CD4-positive, alpha-beta T cell treated with Interleukin-17A for 4 hours (primary cell): ENCODE measurements at places on chromosomes 7 and 10.
A peak's percentile ranks its signal among the peaks of the same experiment; 100 is the strongest.

DNA sequence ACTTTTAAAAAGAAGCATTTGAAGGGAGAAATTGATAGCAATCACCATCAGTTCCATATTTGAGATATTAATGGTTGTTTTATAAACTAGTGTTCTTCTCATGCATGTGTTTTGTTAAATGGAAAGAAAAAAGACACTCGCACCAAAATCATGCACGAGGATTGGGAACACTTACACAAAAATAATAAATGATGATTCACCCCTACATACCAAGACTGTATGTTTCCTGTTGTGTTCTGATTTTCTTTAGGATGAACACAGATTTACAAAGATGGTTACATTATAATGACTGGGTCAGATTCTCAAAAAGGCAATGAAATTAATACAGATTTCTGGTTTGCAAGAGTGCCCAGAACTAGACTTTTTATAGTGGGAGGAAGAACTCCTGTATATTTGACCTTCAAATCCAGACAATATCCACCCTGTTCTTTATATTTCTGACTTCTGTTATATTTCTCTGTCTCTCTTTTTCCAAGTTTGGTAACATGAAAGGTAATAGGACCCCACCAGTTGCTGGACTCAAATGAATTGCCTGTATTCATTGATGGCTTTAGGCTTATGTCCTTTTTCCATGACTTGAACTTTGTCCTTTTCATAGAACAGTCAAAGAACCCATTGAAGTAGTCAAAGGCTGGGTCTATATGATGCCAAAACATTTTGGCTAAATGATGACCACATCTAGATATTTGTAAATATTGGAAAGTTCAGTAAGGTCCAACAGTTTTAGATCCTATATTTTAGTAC, 54.4 kb downstream of the SEMA3A start:
- DNase-seq, result no peak

DNA sequence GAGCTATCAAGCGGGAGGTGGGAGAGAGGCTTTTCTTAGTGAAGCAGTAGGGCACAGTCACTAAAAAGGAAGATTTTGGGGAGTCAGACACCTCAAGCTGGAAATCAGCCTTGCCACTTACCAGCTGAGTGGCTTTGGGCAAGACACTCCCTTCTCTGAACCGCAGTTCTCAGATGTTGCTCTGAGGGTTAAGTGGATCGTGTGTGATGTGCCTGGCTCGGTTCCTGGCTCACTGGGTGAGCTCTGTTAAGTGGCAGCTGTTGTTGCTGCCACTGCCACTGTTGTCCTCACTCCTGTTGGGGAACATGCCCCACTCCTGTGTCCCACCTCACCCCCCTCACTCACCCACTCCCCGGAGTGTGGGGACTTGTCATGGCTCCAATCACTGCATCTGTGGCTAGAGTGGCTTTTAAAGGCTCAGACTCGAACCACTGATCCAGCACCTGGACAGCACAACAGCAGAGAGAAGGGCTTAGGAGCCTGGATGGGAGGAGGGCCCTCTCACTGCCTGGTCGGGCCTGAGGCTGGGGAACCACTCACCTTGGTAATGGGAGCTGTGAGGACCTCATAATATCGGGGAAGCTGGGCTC, 20.0 kb downstream of the PYROXD2 start:
- DNase-seq, result no peak

DNA sequence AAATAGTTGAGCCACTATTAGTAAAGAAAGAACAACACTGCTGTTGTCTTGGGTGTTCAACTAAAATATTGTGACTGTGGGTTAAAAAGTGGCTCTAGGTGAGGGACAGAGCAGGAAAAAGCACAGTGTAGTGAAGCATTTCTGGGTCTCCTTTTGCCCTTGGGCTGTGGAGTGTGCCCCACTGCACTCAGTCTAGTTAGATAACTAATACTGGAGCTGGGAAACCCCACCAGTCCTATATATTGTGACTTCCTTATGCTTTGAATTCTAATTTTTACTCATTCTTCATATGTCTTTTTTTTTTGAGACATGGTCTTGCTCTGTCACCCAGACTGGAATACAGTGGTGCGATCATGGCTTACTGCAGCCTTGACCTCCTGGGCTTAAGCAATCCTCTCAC, 195.1 kb downstream of the EXOC4 start:
- no peak for DNase-seq

- no peak for DNase-seq
These were observed 5.4 kb downstream of the ARHGAP21 start for GRCh38 chr10:24718031-24718855.

- no peak for DNase-seq
These were observed 201.8 kb downstream of the GLI3 start for GRCh38 chr7:42035210-42035609.

- no peak for DNase-seq
These were observed 84.0 kb upstream of the PPP1R17 start for GRCh38 chr7:31603046-31603445.

DNA sequence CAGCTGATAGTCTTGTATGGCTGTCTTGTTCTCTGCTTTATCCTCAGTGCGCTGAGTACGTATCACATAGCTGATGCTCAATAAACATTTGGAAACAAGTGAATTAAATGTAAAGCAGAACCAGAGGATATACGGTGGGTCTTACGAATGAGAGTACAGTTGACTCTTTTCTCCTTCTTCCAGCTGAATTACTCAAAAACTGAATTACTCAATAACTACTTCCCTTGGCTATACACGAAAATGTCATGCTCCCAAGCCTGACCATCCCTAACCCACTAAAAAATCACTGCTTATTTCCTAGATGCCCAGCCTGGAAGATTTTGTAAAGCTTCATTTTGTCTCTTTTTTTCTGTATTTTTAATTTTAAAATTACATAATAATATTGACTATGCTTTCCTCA, 3.2 kb upstream of the RSU1 start:
- DNase-seq, result no peak

DNA sequence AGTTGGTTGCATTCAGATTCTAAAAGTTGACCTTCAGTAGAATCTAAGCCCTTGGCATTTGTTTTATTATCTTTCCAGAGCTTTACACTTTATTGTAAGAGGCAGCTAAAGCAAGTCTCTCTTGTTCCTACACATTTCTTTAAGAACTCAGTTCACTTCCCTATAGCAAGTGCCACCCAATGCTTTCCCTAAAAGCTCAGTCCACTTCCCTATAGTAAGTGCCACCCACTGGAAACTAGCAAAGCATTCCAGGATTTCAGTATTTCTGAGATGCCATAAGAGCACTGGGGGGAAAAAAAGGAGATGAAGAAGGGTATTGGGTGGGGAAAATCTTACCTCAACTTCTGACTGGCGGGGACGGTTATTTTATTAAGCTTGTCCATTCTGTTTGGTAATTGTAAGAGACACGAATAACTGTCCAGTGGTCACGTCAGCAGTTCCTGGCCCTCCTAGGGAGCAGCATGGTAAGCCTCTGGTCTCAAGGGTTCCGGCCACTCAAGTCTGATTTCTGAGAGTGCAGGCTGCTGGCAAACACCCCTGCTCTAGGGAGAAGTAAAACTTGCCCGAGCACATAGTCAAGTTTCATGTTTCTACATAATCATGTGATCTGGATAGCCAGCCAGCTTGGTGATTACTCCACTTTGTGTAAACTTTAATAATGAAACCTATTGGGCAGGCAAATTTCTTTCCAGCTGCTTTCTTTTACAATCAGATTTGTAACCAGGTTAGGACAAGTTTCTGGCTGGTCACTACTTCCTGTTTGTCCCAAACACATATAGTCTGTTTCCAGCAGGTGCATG, at the start of gene BLNK:
BLNK (minus strand) TSS at position 554 of the 800 bp plus-strand sequence; CDS start at position 383, 171 bp downstream.
- no peak for DNase-seq

- peak; percentile 62 for DNase-seq
These were observed 205.8 kb upstream of the FRMD4A start for GRCh38 chr10:14536241-14537213.

DNA sequence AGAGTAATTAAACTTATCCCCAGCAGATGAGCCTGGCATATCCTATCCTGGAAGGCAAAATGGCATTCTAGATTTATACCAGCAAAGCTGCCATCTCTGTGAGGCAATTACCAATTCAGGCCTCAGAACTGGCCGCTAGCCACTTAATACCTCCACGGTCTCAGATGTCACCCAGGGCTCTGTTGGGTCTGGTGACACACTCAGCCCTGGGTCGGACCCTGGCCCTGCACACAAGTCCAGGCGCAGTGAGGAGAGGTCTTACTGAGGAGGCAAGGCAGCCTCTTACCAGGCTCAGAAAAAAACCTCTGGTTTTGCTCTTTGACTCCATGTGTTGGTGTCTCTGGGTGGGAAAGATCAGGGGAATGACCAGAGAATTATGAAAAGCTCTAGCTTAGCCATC, 186.6 kb downstream of the EMX2 start:
- no peak for DNase-seq

- no peak for DNase-seq
These were observed 12.9 kb downstream of the PDZD8 start for GRCh38 chr10:117362313-117362712.

GRCh38 chr7:128351296-128352152, 7.8 kb upstream of the RBM28 start:
- peak; percentile 23 for DNase-seq

DNA sequence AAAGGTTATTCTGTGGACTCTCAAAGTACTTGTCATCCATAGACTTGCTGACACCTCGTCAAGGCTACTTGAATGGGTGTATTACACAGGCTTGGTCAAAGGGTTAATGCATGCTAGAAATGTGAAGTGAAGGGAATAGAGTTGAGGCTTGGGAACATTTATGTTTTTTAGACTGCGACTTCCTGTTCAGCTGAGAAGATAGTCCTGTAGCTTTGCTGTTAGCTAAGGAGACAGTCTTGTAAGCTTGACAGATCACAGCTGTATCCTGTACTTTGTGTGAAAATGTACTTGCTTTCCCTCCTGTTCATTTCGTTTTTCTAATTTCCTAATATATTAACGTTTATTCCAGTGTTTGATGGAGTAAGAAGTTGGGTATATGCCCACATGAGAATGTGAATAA, 52.1 kb downstream of the ADD3 start:
- no peak for DNase-seq

DNA sequence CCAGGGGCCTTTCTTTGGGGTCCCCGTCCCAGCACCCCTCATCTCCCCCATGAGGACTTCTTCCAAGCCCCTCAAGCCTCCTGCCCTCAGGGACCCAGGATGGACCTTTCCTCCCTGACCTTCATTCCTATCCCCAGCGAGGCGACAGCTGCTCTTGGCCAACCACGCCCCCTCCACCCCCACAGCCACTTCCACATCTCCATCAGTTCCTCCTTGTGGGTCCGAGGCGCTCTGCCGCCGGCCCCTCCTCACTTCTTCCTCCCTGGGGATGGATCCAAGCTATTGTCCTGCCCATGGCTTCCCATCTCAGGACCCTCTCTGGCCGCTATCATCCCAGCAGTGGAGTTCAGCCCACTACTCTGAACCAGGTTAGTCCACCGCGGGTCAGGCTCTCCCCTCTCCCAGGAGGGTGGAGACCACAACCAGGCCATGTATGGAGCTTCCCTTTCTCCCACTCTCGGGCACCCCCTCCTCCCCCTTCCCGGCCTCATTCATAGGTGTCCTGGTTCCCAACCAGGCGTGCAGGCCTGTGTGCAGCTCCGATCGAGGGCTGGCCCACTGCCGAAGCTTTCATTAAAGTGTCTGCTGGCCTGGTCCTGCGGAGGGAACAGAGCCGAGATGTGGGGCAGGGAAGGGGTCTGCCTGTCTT, 1.7 kb upstream of the SH2B2 start:
- DNase-seq, result peak; percentile 18

DNA sequence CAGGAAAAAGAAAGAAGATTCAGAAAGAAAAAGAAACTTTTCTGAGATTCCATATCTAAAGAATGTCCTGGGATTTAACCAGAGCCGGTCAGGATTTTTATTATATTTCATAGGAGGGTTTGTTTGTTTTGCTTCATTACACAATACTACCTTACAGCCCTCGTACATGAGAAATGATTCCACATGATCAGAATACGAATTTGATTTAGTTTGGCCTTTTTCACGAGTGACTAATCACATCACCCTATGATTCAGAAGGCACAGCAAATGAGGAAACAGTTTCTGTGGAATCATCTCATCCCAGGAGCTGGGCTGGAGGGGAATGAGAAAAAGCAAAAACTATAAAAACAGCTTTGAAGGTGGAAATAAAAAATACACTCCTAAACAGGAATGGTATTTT, 54.7 kb upstream of the VWC2 start:
- no peak for DNase-seq

GRCh38 chr7:77696643-77697534, 630 bp downstream of the RSBN1L start:
- DNase-seq, result peak; percentile 66

DNA sequence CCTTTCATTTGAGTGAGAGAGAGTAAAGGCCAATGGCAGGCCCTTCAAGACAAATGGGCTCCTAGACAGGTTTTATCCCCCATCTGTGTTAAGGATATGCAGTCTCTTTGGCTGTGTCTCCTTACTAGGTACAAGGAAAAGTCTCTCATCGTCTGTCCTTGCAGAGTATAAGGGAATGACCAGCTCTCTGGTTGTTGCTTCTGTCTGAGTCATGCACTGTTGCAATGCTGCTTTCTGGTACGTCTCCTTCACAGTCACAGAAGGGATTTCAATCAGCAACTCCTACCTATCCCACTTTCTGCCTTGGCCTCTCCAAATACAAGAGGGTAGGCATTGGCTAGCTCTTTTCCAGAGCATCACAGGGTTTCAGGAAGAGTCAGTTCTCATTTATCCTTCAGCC, 48.1 kb downstream of the CTTNBP2 start:
- no peak for DNase-seq

- DNase-seq, result no peak
These were observed 6.9 kb upstream of the GSTK1 start for GRCh38 chr7:143256325-143256724.

DNA sequence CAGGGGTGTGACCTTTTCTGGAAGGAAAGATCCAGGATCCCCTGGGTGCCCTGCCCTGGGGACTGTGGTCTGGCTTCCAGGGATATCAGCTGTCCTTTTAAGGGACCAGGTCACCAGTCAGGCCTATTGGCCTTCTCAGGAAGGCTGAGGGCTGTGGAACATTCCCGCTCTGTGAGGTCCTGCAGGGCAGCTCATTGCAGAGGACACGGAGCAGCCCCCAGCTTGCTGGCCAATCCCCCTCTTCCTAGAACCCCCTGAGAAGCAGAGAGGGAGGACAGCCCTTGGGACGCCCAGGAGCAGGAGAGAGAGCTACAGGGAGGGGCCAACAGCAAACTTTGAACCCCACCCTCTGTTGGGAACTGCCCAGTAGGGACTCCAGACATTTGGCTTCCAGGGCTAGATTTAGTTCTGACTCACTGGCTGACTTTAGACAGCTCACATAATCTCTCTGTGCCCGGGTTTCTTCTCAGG, 67.9 kb upstream of the COL13A1 start:
- no peak for DNase-seq

GRCh38 chr7:66460921-66461361, 167.7 kb upstream of the KCTD7 start:
- no peak for DNase-seq

GRCh38 chr7:42911454-42912447, at the start of gene C7orf25:
Gene C7orf25, minus strand, starts transcription at chr7:42912070. Its CDS starts 1,170 bp downstream, at chr7:42910900.
- peak; percentile 97 for DNase-seq

- no peak for DNase-seq
These were observed 529.0 kb downstream of the TYW1 start for GRCh38 chr7:67525588-67525987.

- peak; percentile 47 for DNase-seq
These were observed 1.3 kb upstream of the CUL1 start for GRCh38 chr7:148697256-148698006.

GRCh38 chr7:132424821-132425724, 151.2 kb downstream of the PLXNA4 start:
- DNase-seq, result no peak
